ENCODE measurements at places on chromosomes 6 and 20. TPM values are rescaled to one million over a fixed set of nuclear protein-coding genes. Genes with fewer than 3 reads are reported as not detected.

GRCh38 chr6:23181356-23182110, 612.2 kb downstream of the HDGFL1 start:
- no peak for DNase-seq

Gene THBD
- total RNA-seq, result 0.94 TPM

Gene PRDM13
- total RNA-seq, result not detected

- no peak for DNase-seq
Observed at GRCh38 chr20:45892828-45893500, 1.8 kb downstream of the CTSA start.

Gene MYCT1
- 4.7 TPM for total RNA-seq

Measured in occipital lobe (tissue), 3 donors.